ENCODE measurements at places on chromosomes 11 and 22.

DNA sequence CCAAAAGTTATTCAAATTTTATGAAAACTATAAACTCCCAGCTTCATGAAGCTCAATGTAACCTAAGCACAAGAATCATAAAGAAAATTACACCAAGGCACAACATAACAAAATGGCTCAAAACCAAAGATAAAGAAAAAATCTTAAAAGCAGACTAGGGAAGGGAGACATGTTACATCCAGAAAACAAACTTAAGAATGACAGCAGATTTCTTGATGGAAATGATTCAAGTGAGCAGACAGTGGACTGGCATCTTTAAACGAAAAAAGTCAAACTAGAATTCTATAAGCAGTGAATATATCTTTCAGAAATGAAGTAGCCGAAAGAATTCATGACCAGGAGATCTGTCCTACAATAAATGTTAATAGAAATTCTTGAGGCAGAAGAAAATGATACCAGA lies 75.6 kb downstream of the SHANK2 start:
- DNase-seq: no peak

DNA sequence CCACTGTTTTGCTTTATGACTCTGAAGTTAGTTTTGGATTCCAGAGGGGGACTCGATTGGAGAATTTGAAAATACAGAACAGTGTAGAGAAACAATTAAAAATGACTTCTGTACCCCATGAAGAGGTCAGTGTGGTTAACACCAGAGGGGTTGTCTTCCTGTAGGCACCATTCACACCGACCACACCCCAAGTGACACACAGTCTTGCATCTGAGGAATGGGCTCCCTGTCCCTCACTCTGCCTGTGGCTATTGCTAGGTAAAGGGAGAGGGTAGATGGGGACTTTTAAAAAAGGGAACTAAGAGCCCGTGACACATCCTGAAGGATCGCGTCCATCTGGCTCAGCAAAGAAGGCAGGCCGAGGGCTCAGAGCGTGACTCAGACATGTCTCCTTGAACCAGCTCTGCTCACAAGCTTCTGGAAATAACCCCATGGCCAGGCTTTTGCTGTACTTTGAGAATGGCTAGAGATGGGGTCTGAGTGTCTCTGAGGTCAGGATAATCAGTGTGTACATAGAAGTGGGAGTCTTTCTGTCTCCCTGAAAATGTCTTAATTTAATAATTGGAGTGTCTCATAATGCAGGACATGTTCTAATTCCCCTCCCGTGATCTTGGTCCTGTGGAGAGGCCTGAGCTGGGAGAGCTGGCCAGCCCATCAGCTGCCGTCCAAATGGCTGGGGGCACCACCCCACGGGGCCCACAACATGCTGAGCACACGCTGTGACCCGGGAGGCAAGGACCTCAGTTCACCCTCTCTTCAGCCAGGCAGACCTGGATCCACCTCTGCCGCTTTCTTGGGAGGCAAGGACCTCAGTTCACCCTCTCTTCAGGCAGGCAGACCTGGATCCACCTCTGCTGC lies 39.3 kb downstream of the SGSM1 start:
- DNase-seq: no peak

DNA sequence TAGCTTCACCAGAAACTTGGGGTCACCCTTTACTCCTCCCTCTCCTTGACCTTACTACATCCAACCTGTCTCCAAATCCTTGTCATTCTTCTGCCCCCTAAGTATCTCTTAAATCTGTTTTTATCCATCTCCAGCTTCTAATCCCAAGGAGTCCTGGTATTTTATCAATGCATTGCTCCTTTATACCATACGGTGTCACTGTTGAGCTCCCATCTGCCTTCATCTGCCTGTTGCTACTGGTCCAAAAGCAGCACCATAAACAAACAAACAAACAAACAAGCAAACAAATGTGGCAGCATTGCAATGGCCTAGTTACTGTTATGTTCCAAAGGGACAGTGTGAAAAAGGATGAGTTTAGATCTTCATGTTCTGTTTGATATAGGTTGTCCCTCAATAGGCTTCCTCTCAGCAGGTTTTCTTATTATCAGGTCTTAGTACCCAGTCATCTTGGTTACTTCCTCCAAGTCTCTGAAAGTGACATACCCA lies 34.2 kb downstream of the DNHD1 start:
- peak; percentile 34 for DNase-seq

GRCh38 chr11:74769055-74769707 lies 20.5 kb downstream of the RNF169 start:
- no peak for DNase-seq

- DNase-seq: no peak
Observed at GRCh38 chr11:76793391-76794291, 10.5 kb downstream of the TSKU start.

DNA sequence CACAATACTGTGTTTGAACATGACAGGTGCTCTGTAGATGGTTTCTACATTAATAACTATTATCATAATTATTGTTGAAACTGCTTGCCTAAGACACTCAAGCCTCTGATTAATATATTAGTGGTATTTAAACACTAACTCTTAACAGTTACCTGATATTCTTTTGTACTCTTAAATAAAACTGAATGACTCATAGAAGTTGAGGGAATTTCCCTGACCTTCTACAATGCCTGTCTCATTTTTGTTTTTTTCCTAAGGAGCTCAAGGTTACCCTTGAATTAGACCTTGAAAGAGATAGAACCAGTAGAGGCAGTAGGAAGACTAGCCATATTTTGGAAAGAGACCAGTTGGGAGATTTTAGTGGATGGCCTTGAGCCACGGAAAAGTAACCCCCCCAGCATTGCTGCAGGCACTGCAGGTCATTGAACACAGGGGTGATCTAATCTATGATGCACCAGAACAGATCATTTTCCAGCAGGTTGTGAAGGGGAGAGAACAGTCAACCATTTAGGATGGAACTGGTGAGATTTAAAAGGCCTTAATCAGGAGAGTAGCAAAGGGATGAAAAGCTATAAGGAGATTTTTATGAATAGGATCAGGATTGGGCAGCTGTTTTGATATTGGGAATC lies 148.3 kb downstream of the PGR start:
- DNase-seq: no peak

DNA sequence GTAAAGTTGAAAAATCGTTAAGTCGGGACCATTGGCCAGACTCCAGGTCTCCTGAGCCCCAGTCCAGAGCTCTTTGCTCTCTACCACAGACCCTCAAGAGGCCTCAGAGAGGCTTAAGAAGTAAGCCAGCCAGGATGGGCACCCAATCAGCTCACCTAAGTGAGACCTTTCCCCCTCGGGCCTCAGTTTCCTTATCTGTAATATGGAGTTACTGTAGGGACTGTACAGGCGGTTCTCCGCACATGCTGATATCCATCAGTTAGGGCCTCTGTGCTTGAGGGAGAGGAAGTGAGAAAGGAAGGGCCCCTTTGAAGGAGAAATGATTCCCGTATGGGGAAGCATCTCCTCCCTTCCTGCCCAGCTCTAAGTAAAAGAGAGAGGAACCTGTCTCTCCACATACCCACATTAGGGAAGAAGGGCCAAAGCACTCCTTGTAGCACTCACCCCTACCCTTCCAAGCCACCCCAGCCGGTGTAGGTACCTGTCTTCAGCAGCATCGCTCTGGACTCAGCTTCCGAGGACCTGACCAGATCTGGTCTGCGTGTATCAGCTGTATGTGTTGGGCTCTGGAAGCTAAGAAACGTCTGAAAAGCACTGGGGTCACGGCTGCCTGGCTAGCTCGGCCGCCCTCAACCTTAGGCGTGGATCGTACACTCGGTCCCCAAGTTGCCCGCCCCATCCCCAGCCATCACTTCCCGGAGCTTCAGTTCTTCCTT lies 653 bp downstream of the NAGA start:
- DNase-seq: no peak

DNA sequence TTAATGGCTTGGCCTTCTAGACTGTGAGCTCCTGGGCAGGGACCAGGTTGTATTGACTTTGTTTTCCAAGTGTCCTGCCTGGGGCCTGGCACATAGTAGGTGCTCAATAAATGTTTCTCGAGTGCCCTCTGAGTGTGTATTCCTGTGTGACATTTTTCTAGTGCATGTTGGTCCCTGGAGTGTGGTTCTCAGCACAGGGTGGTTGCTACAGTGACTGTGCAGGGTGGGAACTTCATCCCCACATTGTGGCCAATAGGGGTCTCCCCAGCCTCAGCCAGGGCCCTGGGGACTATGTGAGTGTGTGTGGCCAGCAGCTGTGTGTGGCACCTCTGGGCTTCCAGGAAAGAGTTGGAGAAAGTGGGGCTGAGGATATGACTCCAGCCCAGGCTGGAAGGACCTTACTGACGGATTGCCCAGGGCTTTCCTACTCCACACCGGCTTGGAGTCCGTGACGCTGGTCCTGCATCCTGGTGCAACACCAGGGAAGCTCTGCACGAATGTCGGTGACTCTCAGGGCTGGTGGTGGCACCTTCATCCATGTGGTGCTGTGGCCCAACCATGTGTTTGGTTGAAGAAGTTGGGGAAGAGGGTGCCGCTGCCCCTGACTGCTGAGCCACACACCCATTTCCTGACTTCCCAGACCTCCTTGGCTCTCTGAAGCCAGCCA lies 9.0 kb upstream of the MARK2 start:
- no peak for DNase-seq

GRCh38 chr11:2275334-2276279 lies 5.2 kb upstream of the ASCL2 start:
- DNase-seq: no peak

DNA sequence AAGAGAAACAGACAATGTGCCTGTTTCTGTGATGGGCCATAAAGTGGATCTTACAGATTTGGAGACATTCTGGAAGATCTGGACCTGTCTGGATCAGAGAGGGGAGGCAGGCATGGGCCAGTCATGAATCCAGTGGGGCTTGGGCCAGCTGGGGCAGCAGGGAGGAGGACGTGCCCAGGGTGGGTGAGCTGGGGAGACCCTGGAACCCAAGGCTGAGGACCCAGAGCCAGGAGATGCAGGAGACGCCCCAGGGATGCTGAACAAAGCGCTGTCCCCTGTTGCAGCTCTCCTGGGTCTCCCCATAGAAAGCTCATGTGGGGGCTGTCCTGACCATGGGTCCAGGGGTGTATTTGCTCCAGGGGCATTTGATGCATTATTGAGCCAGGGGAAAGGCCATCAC lies 1.5 kb upstream of the APOBEC3A start:
- no peak for DNase-seq

GRCh38 chr22:50274311-50274710 lies 4.1 kb upstream of the MAPK11 start:
- DNase-seq: peak; percentile 20

GRCh38 chr22:39519681-39520225 lies 609 bp upstream of the ATF4 start:
- peak; percentile 96 for DNase-seq

DNA sequence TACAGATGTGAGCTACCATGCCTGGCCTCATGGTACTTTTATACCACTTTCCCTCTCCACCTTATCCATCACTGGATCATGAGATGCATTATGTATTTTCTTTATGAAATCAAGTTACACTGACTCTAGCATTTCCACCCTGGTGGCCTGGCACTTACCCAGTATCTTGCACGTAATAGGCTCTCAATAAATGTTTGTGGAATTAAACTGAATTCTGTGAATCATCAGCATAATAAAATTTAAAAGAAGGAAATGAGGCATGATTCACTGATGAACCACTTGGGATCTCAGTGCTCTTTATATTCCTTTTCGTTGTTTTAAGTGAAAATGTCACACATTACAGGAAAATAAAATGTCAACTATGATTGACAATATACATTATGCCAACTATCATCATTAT lies 25.1 kb downstream of the ADM start:
- DNase-seq: no peak

DNA sequence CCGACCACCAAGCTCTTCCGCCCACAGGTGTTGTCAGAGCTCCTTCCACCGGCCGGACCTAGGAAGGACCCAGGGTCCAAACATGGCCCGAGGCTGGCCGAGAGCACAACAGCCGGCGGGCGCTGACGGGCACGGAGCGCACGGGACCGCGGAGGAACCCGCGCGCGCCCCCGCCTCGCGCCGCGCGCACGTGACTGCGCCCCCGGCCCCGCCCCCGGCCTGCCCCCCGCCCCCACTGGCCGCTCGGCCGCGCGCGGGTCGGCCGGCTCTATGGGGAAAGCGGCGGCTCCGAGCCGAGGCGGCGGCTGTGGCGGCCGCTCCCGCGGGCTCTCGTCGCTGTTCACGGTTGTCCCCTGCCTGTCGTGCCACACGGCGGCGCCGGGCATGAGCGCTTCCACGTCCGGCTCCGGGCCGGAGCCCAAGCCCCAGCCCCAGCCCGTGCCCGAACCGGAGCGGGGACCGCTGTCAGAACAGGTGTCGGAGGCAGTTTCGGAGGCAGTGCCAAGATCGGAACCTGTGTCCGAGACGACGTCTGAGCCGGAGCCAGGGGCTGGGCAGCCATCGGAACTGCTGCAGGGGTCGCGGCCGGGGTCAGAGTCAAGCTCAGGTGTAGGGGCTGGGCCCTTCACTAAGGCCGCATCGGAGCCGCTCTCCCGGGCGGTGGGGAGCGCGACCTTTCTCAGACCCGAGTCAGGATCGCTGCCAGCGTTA lies at the start of gene OSBP2:
Gene OSBP2, plus strand, starts transcription at position 235 of the 711 bp plus-strand sequence. Its CDS starts 36 bp downstream, at position 271.
- no peak for DNase-seq

- DNase-seq: no peak
Observed at GRCh38 chr11:73795925-73796632, 8.4 kb downstream of the MRPL48 start.

- DNase-seq: no peak
Observed at GRCh38 chr22:50473088-50473487, 1.7 kb downstream of the SBF1 start.

DNA sequence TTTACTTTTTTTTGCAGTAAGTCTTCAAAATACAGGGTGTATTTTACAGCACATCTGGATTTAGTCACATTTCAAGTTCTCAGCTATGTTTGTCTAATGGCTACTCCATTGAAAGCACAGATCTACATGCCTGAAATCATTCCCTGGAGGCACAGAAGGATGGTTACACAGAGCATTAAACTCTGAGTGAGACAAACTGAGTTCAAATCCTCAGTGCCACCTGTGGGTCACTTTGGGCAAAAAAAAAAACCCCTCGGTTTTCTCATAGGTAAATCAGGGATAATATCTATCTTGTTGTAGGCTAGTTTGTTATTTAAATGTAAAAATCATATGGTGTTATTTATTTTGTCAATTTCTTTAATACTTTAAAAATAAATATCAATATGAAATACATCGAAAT lies 7.7 kb downstream of the ANKRD49 start:
- no peak for DNase-seq

- no peak for DNase-seq
Observed at GRCh38 chr11:122642971-122643370, 12.6 kb upstream of the UBASH3B start.

DNA sequence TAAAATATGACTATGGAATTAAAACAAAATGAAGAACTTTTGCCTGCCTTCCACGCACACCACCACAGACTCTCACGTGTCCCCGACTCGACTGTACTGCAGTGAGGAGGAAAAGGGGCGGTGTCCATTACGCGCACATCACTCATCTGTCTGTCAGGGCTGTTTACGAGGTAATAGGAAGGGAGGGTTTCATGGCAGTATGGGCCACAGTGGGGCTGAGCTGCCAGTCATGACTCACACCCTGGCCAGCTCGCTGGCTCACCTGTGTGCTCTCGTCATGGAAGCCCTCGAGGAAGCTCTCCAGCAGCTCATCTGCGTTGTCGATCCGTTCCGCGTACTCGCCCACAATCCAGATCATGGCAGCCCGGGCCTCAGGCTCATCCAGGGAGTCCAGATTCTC lies 33.5 kb upstream of the RASL10A start:
- no peak for DNase-seq
